Foreskin fibroblast (primary cell): ENCODE measurements at places on chromosomes 6 and 20.
A peak's percentile ranks its signal among the peaks of the same experiment; 100 is the strongest.

DNA sequence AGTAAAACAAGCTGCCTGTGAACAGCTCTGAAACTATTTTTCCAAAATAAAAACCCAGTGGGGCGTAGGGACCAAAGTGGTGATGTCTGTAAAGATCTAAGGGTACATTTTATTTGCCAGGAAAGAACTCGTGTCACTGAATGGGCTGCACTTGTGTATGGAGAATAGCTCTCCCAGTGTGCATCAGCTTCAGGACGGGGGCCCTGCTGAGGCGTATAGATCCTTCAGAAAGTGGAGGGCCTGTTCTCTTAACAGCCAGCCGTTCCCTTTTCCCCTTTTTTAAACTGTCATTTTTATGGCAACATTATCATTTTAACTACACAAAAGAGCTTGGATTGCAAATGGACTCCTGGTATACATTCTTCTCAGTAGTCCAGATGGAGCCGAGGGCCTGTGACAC, 137.3 kb downstream of the TMEM242 start:
- no peak for DNase-seq

- DNase-seq, result no peak
These were observed 1.3 kb upstream of the FNDC11 start for GRCh38 chr20:63552481-63553249.

DNA sequence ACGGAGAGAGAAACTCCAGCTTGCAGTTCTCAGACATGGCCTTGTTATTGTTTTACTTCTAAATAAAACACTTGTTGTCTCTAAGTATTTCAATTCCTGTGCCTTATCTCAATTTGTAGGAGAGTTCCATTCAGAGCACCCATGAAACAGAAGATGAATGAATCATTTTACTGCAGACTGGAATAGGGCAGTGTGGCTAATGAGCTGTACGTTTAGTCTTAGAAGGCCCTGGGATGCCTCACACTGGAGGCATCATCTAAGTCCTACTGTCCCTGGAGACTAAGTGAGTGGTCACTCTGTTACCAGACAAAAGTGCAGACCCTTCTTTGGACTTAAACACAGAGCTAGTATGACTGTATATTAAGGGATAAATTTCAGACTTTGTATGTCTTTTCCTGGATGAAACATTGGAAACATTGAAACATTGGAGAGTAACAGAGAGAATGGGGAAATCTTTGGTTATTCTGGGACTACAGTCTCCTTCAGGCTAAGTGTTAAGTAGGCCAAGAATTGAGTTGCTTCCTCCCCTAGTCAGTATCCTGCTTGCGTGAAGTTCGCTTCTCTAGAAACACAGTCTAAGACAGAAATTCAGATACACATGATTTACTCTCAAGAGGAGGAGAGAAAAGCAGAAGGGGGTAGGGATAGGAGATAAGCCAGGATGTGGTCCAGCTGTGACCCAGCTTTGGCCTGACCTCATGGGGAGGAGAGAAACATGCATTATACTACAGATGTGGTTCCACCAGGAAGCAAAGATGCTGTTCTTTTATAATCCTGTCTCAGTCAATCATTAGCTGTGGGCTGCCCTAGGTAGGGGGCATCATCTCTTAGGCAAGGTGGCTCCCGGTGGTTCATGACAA, 167.4 kb upstream of the BMP2 start:
- no peak for DNase-seq

- DNase-seq, result no peak
These were observed 27.9 kb downstream of the MANBAL start for GRCh38 chr20:37317316-37317715.

GRCh38 chr20:51533291-51534172, 9.0 kb downstream of the NFATC2 start:
- peak; percentile 39 for DNase-seq

DNA sequence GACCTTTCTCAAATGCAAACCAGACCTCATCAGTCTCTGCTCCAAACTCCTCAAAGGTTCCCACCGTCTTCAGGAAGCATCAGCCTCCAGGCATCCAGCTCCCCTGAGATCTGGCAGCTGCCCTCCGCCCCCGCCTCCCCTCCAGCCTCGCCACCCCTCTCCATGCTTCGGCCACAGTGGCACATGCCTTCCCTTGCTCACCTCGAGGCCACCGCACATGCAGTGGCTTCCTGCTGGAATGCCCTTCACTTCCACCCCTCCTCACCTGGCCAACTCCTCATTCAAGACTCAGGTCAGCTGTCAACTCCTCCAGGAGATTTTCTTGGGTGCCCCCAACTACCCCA, 13.4 kb downstream of the KIAA1755 start:
- no peak for DNase-seq

GRCh38 chr6:89281779-89282246, 33.3 kb downstream of the GABRR2 start:
- peak; percentile 49 for DNase-seq

GRCh38 chr6:151170622-151171246, 69.0 kb upstream of the AKAP12 start:
- DNase-seq, result no peak

GRCh38 chr20:43430265-43431133, 27.2 kb upstream of the SRSF6 start:
- no peak for DNase-seq

DNA sequence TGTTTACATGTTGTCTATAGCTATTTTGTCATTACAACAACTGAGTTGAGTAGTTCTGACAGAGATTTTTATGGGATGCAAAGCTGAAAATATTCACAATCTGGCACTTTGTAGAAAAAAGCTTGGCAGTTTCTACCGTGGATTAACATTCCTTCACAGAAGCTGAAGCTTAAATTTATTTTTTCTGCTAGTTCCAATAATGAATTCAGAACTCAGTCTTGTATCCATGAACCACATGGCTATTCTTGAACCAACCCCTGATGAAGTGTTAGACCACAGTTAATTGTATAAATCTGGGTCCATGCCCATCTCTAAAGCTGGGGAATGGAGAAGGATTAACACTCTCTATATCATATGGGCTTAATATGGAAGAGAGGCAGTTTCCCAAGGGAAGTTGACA, 743.8 kb upstream of the FLRT3 start:
- DNase-seq, result no peak

DNA sequence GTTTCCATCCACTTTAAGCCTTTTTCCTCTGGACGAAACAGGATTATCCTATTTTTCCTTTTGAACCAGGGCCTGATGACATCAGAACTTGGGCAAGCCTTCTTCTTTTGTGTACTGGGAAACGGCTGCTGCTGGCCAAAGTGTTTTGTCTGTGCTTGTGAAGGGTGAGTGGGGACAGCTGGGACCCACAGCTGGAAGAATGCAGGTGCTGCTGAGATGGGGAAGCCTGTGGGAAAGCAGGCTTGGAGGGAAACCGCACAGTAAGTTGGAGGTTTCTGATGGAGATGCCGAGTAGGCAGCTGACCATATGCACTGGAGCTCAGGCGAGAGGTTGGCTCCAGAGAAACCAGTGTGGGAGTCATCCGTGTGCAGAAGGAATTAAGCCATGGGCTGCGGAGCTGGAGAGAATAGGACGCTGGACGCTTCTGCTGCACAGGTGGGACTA, 8.5 kb upstream of the PSMG4 start:
- DNase-seq, result no peak

DNA sequence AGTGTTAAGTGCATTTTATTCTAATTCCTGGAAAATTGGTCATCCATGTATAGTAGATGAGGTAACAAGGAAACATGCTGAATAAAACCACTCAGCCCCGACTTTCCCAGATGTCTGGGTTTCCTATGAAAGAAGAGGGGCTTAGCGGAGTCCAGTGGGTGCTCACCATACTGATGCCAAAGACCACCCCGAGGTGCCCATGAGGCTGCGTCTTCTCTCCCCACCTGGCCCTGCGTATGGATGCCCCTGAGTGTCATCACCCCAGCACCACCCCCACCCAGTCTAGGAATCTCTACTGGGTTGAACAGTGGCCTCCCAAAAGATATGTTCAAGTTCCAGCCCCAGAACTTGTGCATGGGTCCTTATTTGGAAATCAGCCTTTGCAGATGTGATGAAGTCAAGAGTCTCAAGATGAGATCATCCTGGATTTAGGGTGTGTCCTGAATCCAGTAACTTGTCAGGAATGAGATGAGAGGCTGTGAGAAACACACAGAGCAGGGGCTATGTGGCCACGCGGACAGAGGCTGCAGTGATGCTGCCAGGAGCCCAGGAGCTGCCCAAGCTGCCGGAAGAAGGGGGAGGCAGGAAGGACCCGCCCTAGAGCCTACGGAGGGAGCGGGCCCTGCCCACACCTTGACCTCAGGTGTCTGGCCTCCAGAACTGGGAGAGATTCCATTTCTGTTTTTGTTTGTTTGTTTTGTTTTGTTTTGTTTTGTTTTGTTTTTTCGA, 124.6 kb upstream of the CDH4 start:
- DNase-seq, result peak; percentile 65

DNA sequence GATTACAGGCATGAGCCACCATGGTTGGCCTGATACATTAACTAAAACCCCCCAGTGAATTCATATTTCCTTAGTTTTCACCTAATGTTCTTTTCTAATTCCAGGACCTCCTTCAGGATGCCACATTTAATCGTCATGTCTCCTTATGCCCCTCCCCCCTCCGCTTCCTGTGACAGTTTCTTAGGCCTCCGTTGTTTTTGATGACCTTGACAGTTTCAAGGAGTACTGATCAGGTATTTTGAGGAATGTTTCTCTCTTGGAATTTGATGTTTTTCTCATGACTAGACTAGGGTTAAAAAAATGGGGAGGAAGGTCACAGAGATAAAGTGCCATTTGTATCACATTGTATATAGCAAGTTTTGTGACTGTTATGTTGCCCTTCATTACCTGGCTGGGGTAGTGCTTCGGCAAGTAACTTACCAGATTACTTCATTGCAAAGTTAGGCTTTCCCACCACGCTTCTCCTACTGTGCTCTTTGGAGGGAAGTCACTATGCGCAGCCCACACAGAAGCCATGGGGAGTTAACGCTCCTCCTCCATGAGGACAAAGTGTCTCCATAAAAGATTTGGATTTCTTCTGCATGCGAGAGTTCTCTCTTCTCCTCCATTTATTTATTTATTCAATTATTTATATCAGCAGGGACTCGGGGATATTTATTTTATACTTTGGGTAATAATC, 99.5 kb downstream of the NCR2 start:
- no peak for DNase-seq

GRCh38 chr6:27517928-27518787, 45.3 kb upstream of the ZNF184 start:
- DNase-seq, result peak; percentile 25

- no peak for DNase-seq
These were observed 46.5 kb downstream of the PLEKHG1 start for GRCh38 chr6:150646228-150646627.

- no peak for DNase-seq
These were observed 686 bp downstream of the GINS1 start for GRCh38 chr20:25408170-25408547.

- peak; percentile 81 for DNase-seq
These were observed 69.3 kb upstream of the SYNJ2 start for GRCh38 chr6:157912326-157912725.
